ENCODE measurements at places on chromosomes 12 and 14.

- DNase-seq, result no peak
These were observed 6.5 kb downstream of the PDE3A start for GRCh38 chr12:20374795-20375194.

DNA sequence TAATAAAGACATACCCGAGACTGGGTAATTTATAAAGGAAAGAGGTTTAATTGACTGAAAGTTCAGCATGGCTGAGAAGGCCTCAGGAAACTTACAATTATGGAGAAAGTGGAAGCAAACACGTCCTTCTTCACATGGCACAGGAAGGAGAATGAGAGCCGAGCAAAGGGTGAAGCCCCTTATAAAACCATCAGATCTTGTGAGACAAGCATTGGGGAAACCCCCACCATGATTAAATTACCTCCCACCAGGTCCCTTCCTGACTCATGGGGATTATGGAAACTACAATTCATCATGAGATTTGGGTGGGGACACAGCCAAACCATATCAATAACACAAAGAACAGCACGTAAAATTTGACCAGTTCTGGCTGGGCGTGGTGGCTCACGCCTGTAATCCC, 85.6 kb upstream of the ATF7IP start:
- no peak for DNase-seq

DNA sequence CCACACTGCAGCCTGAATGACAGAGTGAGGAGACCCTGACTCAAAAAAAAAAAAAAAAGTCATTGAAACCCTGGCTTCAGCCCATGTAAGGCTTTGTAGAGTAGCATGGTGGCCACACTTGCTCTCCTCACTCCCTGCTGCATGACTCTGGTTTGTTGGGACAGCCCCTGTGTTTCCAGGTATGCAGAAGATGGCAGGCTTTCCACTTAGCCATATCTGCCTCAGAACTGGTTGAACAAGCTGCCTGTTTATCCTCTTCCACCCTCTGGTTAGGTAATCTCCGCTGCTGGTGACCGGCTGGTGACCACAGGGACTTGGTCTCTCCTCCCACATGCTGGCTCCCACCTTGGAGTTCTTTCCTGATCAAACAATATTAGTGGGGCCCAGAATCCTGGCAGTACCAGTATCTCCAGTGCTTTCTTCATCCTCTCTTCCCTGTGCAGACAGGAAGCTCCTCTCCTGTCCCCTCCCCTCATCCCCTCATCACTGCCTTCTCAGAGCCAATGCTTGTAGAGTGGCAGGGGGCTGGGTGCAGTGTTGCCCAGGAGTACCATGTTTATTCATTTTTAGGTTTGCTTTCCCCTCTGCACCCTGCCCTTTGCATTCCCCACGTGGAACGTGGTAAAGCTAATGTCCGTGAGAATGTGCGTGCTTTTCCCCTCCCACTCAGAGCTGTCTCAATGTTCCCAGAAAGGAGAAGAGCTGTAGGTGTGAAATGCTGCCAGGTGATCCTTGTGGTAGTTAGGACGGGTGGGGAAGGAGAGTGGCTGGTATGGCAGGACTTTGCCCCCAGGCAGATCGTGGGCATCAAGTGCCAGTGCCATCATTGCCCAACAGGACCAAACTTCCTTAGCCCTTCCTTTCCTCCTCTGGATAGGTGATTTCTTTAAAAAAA, 11.3 kb downstream of the ABHD12B start:
- DNase-seq, result no peak

GRCh38 chr12:90024262-90024661, 315.6 kb upstream of the ATP2B1 start:
- DNase-seq, result no peak

GRCh38 chr12:111869671-111870070, 27.6 kb downstream of the MAPKAPK5 start:
- no peak for DNase-seq

- no peak for DNase-seq
These were observed 84.2 kb upstream of the LRIG3 start for GRCh38 chr12:59004456-59004855.

GRCh38 chr14:64201921-64202545, 92.1 kb downstream of the ESR2 start:
- no peak for DNase-seq

- peak; percentile 34 for DNase-seq
These were observed 59.5 kb downstream of the VEZT start for GRCh38 chr12:95277139-95277538.

- peak; percentile 5 for DNase-seq
These were observed 1598.3 kb downstream of the AACS start for GRCh38 chr12:126663304-126664094.

GRCh38 chr12:57227315-57228115, 2.0 kb upstream of the SHMT2 start:
- no peak for DNase-seq

DNA sequence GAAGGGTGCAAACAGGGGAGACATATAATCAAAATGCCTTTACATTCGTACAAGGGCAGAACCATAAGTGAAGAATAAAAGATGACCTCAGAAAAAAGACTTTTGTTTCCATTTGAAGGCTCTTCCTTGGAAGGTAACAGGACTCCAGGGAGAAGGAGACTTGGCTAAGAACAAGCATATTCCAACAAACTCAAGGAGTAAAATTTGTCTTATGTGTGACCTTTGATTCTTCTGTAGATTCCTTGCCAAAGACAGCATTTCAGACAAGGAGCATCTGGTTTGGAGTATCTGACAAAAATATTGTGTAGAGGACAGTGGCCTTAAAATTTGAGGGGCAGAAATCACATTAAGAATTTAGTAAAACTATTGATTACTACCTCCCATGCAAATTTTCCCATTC, 991.9 kb downstream of the FLRT2 start:
- DNase-seq, result no peak

- no peak for DNase-seq
These were observed 4.9 kb downstream of the ATP5MC2 start for GRCh38 chr12:53670971-53671370.

DNA sequence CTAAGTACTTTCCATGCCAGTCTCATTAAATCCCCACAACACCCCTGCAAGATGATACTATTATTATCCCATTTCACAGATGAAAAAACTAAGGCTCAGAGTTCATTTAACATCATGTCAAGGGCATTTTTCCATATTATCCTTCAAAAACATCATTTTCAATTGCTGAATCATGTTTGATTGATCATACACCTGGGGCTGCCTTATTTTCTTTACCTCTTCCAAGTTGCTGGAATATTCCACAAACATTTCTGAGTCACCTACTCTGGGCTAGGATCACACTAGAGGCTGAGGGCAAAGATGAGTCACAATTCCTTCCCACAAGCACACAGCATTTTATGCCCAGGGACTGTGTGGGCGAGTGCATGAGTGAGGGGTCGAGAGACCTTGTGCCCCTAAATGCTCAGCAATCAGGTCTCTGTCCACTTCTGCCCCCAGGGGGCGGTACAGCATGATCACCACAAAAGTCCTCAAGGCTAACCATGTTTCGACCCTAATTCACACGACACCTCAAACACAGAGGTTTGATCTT, 14.1 kb upstream of the TMEM119 start:
- peak; percentile 57 for DNase-seq

- no peak for DNase-seq
These were observed 177.8 kb downstream of the KIF26A start for GRCh38 chr14:104316121-104316722.

DNA sequence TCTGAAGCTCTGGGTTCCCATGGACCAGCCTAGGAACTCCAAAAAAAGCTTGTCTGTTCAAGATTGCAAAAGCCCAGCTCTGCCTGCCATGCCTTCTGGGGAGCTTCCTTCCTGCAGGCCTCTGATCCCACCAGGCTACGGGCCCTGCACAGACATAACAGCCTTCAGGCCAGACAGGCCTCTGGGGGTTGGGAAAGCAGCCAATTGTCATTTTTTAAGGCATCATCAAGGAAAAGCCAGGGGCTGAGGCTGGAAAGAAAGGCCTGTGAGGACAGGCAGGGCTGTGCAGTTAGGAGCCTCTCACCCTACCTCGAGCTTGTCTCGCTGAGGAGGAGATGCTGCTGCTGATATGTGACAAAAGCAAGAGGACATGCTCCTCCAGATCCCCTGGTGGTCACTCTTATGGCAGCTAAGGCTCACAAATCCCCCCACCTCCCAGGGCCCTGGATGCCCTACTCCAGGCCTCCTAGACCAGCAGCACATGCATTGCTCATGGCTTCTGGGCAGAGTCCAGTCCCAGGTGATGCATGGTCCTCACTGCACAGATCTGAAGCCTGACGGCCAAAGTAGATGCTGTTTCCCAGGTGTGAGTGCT, 2.9 kb downstream of the TMEM229B start:
- DNase-seq, result no peak

DNA sequence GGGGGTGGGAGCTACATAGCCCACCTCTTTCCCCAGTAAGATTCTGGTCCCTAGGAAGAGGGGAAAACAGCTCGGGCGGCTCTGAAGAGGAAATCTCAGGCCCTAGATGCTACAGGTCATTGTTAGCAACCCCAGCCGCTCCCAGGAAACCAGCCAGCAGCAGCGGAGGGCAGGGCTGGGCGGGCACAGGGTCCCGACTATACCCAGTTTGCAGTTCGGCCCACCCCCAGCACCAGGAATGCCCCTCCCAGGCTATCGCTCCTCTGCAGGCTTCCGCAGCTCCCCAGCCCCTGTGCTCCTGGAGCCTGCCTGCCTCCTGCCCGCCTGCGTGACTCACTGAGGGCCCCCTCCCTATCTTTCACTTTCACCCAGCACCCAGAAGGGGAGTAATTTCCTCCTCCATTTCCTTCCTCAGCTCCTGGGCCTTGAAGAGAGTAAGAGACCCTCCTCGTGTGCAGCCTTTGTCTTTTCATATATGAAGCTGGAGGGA, 27.2 kb upstream of the PNMA1 start:
- peak; percentile 54 for DNase-seq

- DNase-seq, result no peak
These were observed 109.6 kb downstream of the SLC38A6 start for GRCh38 chr14:61090432-61091216.

DNA sequence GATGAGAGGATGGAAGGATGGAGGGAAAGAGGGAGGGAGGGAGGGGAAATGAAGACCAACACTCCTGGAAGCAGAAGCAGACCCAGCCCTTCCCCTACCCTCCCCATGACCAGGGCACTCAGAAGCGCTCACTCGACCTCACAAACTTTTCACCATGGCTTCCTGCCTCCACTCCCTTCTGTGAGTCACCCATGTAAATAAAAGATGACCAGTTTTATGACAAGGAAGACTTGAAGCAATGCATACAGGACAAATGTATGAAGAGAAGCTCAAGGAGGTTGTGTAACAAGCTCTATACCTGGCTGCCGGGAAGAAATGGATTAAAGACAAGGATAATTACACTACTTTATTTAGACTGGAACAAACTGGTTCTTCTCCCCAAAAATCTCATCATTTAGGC, 63.8 kb downstream of the CDC42BPB start:
- no peak for DNase-seq

- DNase-seq, result no peak
These were observed 538.2 kb upstream of the TMEM132C start for GRCh38 chr12:127728729-127729128.

- DNase-seq, result no peak
These were observed 84.6 kb downstream of the VCPKMT start for GRCh38 chr14:50031602-50032313.

- no peak for DNase-seq
These were observed 1.3 kb downstream of the SBNO1 start for GRCh38 chr12:123363390-123363739.

DNA sequence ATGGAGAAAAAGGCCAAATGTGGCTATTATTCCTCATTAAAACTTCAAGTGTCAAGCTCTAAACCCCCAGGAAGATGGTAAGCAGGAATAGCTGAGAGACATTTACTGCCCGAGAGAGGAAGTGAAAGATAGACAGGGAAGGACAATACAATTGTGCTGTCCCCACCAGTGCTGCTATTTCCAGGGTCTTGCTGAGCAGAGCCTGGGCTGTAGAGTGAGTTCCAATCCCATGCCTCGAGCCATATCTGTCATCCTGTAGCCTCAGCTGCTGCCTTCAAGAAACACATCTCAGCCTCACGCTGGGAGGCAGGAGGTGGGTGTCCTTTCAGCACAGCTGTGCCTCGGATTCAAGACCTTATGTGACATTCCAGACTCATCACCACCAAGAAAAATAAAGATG, 114.0 kb downstream of the RPAP3 start:
- no peak for DNase-seq

DNA sequence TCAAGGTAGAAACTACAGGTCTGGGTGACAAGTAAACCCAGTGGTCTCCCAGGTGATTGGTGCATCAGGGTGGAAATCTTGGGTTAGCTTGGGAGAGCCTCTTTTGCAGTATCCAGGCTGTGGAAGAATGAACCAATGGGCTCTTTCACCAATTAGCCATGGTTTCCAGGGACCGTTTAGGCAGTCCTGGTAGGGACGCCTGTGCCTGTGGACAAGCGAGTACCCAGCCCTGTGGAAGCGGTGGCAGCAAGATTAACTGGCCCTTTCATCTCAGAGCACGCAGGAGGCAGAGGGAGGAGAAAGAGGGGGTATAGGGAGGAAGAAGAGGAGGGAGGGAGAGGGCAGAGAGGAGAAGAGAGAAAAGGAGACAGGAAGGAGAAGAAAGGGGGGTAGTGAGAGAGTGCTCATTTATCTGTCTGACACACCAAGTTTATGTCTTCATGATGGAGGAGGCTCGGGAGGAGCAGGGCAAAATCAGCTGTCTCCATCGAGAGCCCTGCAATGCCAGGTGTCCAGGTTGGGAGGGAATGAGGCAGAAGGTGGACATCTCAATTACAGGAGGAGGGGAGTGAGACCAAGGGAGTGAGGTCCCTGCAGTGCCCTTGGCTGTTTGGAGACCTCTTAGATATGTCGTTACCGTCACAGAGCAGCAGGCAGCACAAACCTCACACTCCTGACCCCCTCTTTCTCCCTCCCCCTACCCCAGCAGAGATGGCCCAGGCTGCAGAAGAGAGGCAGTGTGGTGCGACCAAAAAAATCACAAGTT, 4.6 kb upstream of the ZDHHC22 start:
- DNase-seq, result no peak
